ENCODE measurements at places on chromosomes 6 and 20.

DNA sequence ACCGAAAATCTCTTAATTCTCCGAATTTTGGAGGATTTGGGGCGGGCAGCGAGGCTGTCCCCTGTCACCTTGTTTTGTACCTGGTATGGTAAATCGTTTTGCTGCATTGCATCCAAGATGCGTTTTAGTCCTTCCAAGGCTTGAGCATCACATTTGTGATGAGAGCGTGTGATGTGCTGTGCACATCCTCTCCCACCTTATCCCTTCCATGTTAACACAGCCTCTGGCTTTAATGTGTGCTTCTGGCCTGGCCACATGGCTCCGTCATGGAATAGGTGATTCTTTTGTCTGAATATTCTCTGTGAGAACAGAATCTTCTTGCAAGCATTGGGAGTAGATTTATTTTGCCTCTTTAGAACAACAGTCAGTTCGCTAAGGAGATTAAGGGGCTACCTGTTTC lies 763 bp downstream of the TMEM14A start:
- no peak for DNase-seq

DNA sequence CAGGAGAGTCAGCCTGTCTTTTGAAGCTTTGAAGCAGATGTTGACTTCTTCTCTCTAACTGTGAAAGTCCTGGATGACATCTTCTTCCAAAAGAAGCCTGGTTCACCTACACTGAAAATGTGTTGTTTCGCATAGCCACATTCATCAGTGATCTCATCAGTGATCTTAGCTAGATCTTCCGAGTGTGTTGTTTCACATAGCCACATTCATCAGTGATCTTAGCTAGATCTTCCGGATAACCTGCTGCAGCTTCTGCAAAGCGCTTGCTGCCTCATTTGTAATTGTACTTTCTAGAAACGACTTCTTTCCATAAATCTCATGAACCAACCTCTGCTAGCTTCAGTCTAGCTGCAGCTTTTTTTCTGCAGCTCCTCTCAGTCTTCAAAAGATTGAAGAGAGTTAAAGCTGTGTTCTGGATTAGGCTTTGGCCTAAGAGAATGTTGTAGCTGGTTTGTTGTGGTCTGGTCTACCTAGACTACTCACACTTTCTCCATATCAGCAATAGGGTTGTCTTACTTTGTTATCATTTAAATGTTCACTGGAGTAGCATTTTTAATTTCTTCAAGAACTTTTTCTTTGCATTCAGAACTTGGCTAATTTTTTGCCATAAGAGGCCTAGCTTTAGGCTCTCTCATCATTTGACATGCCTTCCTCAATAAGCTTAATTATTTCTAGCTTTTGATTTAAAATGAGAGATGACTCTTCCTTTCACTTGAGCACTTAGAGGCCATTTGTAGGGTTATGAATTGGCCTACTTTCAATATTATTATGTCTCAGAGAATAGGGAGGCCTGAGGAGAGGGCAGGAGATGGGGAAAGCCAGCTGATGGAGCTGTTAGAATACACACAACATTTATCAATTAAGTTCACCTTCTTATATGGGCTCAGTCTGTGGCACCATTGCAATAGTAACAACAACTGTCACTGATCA lies 48.7 kb upstream of the EXOC2 start:
- no peak for DNase-seq

DNA sequence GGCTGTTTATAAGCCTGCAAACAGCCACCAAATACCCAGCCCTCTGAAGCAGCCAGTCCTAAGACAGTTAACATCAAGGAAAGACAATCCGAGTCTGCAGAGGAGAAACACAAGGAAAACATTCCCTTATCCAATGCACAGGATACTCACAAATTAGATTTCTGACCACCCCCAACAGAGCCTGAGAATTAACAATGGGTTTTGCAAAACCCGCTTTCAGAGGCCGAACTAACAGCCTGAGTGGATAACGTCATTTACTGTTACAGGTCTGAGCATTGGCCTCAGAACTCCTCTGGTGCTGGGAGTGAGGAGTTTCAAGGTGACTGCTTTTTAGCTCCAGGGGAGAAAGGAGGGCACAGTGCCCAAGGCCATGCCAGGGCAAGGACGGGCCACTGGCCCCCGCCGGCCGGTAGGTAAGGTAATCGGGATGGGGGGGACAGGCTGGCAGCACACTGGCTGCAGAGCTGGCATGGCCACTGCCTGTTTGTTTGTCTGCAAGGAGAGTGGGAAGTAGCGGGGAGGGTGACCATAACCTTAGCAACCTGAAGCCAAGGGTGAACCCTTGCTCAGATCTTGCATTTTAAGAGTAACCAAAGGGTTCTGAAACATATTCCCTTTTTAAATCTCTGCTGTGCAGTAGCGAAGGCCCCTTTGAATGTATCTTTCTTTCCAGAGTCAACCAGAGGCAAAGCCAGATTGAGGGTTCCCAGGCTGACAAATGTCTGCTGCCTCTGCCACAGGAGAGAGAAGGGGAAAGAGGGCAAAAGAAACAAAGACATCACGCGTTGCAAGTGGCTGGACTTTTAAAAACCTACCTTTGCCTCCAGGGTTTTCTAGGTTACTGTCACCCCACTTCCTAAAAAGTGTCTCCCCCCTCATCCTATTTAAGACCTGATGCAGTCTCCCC lies 3.9 kb downstream of the ZMYND8 start:
- DNase-seq, result no peak

DNA sequence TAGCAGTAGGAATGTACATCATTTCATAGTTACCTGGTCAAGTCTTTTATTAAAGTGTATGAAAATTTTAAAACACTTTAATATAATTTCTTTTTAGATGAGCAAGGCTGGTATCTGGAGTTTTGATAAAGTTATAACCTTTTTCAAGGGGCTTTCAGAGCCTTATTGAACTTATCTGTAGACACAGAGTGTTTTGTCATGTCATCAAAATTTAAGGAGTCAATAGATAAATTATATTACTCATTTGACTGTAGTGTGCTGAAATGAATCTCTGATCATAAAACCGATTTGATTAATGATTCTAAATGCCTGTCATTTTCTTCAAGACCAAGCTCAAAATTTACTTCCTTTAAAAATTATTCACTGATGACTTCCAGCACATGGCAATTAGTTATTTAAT lies 125.6 kb downstream of the ARID1B start:
- DNase-seq, result no peak

DNA sequence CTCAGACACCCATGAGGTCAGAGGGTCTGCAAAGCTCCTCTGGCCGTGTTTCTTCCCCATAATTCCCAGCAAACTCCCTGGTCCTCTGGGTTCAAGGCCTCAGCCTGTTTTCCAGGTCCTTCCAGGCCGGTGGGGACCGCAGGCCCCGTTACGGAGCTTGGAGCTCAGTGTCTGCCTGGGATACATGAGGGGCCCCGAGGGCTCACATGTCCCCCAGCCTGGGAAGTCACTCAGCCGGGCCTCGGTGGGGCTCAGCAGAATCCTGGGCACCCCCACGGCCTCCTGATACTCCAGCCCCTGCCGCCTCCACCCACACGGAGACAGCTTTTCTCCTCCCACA lies 3.4 kb upstream of the SULF2 start:
- DNase-seq, result no peak

- no peak for DNase-seq
Measured at GRCh38 chr6:90829311-90829710, 242.4 kb upstream of the MAP3K7 start.

- DNase-seq, result no peak
Measured at GRCh38 chr6:88825856-88826255, 137.6 kb downstream of the RNGTT start.

DNA sequence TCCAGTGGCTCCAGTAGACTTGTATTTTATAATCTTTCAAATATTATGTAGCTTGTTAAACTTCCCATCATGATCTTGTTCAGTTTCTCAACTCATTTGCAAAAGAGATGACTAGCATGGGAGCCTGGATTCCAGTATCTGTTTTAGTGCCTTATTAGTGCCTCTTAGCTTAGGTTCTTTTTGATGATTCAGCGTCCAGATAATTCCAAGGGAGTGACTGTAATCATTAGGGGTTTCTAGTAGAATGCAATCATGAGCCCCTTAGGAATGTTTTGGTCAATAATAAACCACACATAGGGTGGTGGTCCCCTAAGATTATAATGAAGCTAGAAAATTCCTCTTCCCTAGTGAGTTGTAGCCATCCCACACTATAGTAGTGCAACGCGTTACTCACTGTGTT lies 7.0 kb downstream of the CD2AP start:
- DNase-seq, result peak; percentile 67

GRCh38 chr6:170473301-170473717 lies 79.8 kb downstream of the PSMB1 start:
- no peak for DNase-seq

DNA sequence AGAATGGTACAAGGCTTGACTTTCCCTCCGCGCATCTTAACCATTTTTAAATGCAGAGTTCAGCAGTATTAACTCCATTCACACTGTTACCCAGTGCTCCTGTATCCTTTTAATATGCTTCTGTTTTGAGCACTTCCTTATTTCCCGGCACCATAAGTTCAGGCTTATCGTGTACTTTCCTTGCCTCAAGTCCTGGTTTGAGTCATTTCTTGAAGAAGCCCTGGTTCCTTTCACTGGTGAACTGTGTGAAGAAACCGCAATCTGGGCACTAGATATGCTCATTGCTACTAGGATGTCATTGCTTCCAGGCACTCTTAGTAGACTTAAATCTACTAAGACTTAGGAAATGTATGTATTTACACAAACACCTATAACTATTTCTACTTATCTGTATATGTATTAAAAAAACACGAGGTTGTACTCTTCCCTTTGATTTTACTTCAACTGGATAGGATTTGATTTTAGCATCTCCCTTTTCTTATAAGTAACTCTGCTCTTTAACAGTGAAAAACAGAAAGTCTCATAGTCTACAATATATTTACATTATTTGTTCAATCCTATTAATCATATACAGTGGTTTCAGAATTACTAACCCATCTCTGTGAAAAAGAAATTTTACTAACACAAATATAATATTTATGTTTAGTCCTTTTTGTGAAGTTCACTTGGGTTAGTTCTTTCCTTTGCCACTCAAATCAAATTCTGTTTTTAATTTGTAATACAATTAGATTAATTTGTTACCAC lies 135.5 kb downstream of the CDKAL1 start:
- no peak for DNase-seq

- no peak for DNase-seq
Measured at GRCh38 chr6:133610227-133610840, 278.6 kb upstream of the TCF21 start.

DNA sequence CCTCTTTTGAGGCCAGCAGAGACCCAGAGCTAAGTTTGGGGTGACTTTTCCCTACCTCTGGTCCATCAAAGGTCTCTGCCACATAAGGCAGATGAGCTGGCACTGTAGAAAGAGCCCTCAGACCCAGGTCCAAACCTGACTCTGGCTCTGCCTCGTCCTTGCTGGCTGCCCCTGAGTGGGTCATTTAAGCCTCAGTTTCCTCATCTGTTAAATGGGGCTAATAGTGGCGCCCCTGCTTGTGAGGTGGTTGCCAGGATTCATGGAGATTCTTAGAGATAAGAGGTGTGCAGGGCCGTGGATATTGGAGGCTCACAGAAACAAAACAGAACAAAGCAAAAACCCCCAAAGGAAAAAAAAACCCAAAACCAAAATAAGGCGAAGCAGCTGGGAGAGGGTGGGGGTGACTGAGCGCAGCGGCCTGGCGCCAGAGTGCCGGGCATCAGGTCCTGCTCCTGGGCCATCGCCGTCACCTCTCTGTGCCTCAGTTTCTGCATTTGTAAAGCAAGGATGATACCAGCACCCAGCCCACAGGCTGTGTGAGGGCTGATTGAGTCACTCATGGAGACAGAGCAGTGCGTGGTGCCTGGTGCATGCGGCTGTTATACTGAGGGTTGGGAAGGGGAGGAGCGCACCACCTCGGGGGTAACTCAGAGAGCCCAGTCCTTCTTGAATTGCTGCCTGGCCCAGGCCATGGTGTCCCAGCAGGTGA lies 133.8 kb upstream of the PTPN1 start:
- no peak for DNase-seq

DNA sequence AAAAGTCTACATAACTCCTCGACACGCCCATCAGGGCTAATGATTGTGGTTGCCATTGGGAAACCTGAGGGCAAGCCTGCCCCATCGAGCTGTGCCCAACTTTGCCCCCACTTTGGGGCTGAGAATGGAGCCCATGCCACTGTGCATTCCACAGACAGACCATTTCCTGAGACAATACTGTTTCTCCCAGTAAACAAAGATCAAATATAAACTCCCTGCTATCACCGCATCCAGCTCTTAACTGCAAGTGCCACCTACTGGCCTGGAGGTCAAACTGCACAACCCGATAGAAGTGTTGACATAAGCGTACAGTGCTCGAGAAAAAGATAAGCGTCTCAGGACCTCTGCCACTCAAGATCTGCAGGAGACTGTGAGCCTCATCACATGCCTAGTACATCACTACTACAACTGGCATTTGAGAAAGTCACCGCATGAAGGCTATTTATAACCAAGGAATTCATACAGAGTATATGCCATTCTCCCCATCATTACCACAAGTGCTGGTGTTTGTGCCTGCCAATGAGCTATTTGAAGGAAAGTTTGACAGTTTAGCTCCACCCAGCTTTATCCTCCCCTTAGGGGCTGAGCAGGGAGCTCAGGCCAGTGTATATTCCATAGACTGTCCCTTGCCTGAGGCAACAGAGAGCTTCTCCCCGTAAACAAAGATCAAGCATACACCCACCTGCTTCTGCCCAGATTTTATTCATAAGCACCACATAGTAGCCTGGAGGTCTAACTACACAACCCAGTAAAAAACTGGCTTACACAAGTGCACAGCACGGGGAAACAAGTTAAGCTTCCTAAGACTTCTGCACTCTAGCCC lies 4.5 kb upstream of the DEFB126 start:
- DNase-seq, result no peak

GRCh38 chr6:32853541-32854375 lies at the start of the genes PSMB9 and TAP1:
TSS of gene PSMB9 (plus strand) at chr6:32854192. CDS start at chr6:32854230, 38 bp downstream.
TSS of gene TAP1 (minus strand) at chr6:32853704. CDS start at chr6:32853636, 68 bp downstream.
- peak; percentile 96 for DNase-seq

GRCh38 chr20:54140927-54141566 lies 32.7 kb downstream of the CYP24A1 start:
- DNase-seq, result peak; percentile 52

DNA sequence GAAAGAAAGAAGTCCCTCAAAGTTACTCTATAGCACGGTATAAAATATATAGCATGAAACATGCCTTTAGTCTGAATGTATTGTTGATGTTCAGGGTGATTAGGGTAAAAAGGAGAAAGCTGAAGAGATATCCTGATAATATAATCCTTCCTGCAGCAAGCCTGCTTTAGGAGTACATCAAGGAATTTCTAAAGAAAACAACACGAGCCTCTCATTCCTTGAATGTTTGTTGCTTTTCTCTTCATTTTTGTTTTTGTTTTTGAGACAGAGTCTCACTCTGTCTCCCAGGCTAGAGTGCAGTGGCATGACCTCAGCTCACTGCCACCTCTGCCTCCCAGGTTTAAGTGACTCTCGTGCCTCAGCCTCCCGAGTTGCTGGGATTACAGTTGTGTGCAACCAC lies 79.1 kb downstream of the CD164 start:
- DNase-seq, result no peak

DNA sequence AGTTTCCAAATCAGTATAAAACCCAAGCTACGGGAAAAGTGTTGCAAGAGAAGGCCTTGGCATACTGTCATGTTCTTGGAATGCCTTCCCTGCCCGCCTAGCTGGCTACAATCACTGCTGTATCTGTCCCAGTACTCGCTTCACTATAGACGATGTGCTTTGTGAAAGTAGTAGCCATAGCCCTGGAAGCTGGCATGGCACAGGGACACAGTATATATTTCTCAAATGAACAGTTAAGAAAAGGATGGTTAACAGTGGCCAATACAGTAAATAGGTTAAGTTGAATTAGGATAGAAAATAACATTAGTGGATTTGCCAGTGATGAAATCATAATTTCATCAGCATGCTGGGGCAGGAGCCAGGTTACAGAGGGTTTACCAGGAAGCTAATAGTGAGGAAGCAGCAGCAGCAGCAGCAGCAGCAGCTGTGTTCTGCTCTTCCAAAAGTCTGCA lies 499.3 kb downstream of the CDKAL1 start:
- DNase-seq, result peak; percentile 74

- no peak for DNase-seq
Measured at GRCh38 chr20:33560026-33560425, 70.1 kb downstream of the CBFA2T2 start.
